ENCODE measurements at places on chromosomes 6 and 20. TPM values are rescaled to one million over a fixed set of nuclear protein-coding genes. Genes with fewer than 3 reads are reported as not detected.

OPN5 gene
- not detected for total RNA-seq

ADAM33 gene
- not detected for total RNA-seq

GJA1 gene
- not detected for total RNA-seq

TGM2 gene
- total RNA-seq = 333 TPM

HTR1E gene
- total RNA-seq = not detected

ZNF318 gene
- total RNA-seq = 14.9 TPM

KCNQ5 gene
- total RNA-seq = 0.20 TPM

PRPH2 gene
- total RNA-seq = not detected

MEI4 gene
- not detected for total RNA-seq

FAM83C gene
- not detected for total RNA-seq

SLC17A1 gene
- total RNA-seq = not detected

GRCh38 chr6:16723826-16724225 lies 37.4 kb downstream of the ATXN1 start:
- H3K4me3 ChIP-seq = no peak overlapping the region
- no peaks in the 10 kb centered on the region for H3K27me3 ChIP-seq
- peaks cover 28% of the 10 kb centered on the region for H3K4me1 ChIP-seq

- no peak overlapping the region for H3K4me3 ChIP-seq
- H3K36me3 ChIP-seq = no peaks in the 10 kb centered on the region
- H3K27ac ChIP-seq = no peak overlapping the region
- no peak for DNase-seq
These were observed 16.7 kb downstream of the HECA start for GRCh38 chr6:139151425-139152087.

DNA sequence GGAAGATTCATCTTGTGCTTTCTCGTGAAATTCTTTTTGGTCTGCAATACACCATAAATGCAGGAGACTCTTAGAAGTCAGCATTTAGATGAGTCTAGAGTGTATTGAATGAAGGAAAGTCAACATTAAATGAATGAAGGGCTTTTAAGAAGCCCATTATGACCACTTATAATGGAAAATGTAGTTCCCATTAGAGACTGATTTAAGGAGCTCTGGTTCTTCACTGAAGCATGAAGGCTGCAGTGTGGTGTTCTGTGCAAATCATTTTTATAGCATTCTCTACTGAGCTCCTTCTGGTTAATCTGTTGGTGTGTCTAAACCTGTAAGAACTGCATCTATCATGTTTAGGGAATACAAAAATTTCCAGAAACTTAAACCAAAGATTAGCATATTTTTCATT lies 19.7 kb downstream of the NCOA7 start:
- H3K4me1 ChIP-seq = peaks cover 28% of the 10 kb centered on the region
- H3K4me3 ChIP-seq = no peak overlapping the region

- H3K4me3 ChIP-seq = no peak overlapping the region
- H3K4me1 ChIP-seq = no peaks in the 10 kb centered on the region
- no peaks in the 10 kb centered on the region for H3K36me3 ChIP-seq
- no peak overlapping the region for H3K27ac ChIP-seq
- H3K27me3 ChIP-seq = peaks cover 67% of the 10 kb centered on the region
These were observed 4.4 kb downstream of the PPP1R16B start for GRCh38 chr20:38809942-38810341.

DNA sequence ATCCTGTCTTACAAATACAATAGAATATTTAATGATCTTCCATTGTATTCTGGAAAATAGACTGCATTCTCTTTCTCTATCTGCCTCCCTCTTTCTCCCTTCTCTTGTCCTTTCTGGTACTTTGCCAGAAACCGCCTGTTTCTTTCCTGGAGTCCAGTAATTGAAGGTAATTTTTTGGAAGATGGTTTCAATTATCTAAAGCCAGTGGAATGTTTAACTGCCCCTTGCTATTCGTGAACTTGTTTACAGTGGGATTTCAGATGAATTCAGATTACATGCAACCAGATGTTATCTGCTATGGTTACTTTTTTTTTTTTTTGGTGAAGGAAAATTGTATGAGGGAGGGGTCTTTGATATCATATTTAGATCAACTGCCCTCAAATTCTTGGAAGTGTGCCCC lies 655.5 kb upstream of the FLRT3 start:
- no peaks in the 10 kb centered on the region for H3K27me3 ChIP-seq
- no peaks in the 10 kb centered on the region for H3K36me3 ChIP-seq
- no peak overlapping the region for H3K4me3 ChIP-seq
- H3K27ac ChIP-seq = no peak overlapping the region

GRCh38 chr6:35642471-35643161 lies 46.1 kb downstream of the FKBP5 start:
- no peaks in the 10 kb centered on the region for H3K27me3 ChIP-seq
- H3K4me3 ChIP-seq = no peak overlapping the region
- H3K4me1 ChIP-seq = no peaks in the 10 kb centered on the region
- no peak for DNase-seq
- H3K27ac ChIP-seq = no peak overlapping the region

GRCh38 chr6:3384241-3385143 lies 72.4 kb downstream of the SLC22A23 start:
- H3K27ac ChIP-seq = 0 out of 2 replicates have a peak overlapping the region, but pooled peaks have one; percentile 64
- no peak for DNase-seq
- H3K4me3 ChIP-seq = no peak overlapping the region
- no peaks in the 10 kb centered on the region for H3K36me3 ChIP-seq
- H3K4me1 ChIP-seq = peaks cover 36% of the 10 kb centered on the region

DNA sequence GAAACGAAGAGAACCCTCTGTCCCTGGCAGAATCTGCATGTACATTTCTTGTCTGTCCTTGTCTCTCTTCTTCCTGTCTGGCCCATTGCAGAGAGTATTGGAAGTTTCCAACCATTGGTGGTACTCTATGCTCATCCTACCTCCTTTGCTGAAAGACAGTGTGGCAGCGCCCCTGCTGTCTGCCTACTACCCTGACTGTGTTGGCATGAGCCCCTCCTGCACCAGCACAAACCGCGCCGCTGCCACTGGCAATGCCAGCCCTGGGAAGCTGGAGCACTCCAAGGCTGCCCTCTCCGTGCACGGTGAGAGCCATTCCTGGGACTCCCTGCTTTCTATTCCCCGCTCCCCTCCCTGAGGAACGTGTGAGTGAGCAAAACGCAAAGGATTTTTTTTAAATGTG lies 32.5 kb downstream of the KDM1B start:
- no peak overlapping the region for H3K27ac ChIP-seq
- peaks cover 23% of the 10 kb centered on the region for H3K4me1 ChIP-seq
- no peaks in the 10 kb centered on the region for H3K36me3 ChIP-seq
- H3K27me3 ChIP-seq = no peaks in the 10 kb centered on the region
- no peak for DNase-seq

DNA sequence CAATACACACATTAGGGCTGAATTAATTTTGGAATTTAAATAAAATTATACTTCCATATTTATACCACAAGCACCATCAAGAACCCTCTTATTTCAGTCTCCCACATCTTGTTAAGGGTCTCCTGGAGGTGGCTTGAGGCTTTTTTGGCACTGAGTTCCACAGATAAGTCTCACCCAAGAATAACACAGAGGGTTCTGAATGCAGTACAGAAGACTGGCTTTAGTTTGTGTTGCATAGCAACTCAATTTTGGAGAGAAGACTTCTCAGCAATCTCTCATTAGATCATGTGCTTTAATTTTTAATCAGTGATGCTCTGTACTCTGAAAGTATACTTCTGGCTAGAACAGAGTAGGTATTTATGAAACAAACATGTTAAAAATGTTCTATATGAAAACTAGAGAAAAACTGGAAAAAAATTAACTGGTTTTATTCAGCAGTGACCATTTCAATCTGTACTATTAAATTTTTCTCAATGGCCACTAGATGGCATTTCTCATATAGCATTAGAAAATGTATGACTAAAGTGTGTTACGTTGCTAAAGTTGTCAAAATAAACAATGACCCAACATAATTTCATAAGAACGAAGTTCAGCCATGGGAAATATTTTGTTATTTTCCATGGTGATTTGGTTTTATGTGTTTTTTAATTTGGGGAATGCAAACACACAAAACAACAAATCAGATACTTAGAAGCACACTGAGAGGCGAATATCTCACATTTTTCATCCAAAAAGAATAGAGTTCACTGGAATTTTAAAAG lies 32.7 kb upstream of the MAP7 start:
- peaks cover 30% of the 10 kb centered on the region for H3K36me3 ChIP-seq
- no peak for DNase-seq
- H3K27me3 ChIP-seq = no peaks in the 10 kb centered on the region
- H3K4me1 ChIP-seq = peaks cover 25% of the 10 kb centered on the region
- H3K27ac ChIP-seq = peak overlapping the region; percentile 66

DNA sequence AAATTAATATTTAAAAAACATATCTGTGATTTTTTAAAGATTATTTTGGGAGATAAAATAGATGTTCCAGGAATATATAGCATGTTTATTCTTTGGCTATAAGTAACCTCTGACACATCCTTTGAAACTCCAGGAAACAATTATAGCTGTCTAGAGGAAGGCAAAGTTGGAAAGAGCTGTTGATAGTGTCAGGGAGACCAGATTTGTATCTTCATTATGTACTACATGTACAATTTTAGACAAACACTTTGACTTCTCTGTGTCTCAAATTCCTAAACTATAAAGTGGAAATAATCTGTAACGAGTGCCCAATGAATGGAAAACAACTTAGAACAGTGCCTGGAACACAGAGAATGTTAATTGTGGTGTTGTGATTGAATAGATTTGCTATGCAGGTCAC lies 25.6 kb upstream of the ADGRG6 start:
- no peaks in the 10 kb centered on the region for H3K27me3 ChIP-seq
- no peak for DNase-seq
- H3K4me1 ChIP-seq = peaks cover 26% of the 10 kb centered on the region
- no peak overlapping the region for H3K27ac ChIP-seq
- no peak overlapping the region for H3K4me3 ChIP-seq

GRCh38 chr20:20386192-20386591 lies 18.3 kb downstream of the INSM1 start:
- H3K27ac ChIP-seq = no peak overlapping the region
- no peaks in the 10 kb centered on the region for H3K4me1 ChIP-seq
- H3K27me3 ChIP-seq = no peaks in the 10 kb centered on the region
- no peak for DNase-seq

GRCh38 chr6:166949528-166950442 lies 6.6 kb downstream of the RNASET2 start:
- no peak for DNase-seq
- H3K4me3 ChIP-seq = no peak overlapping the region
- no peak overlapping the region for H3K27ac ChIP-seq
- H3K36me3 ChIP-seq = no peaks in the 10 kb centered on the region

GRCh38 chr6:134593887-134594286 lies 276.0 kb upstream of the SGK1 start:
- H3K4me1 ChIP-seq = peaks cover 15% of the 10 kb centered on the region
- H3K36me3 ChIP-seq = no peaks in the 10 kb centered on the region
- no peak overlapping the region for H3K27ac ChIP-seq

GRCh38 chr20:23291575-23292240 lies 58.9 kb upstream of the NXT1 start:
- no peaks in the 10 kb centered on the region for H3K36me3 ChIP-seq
- no peak for DNase-seq
- no peak overlapping the region for H3K4me3 ChIP-seq
- no peak overlapping the region for H3K27ac ChIP-seq
- H3K4me1 ChIP-seq = no peaks in the 10 kb centered on the region
- peaks cover 17% of the 10 kb centered on the region for H3K27me3 ChIP-seq

DNA sequence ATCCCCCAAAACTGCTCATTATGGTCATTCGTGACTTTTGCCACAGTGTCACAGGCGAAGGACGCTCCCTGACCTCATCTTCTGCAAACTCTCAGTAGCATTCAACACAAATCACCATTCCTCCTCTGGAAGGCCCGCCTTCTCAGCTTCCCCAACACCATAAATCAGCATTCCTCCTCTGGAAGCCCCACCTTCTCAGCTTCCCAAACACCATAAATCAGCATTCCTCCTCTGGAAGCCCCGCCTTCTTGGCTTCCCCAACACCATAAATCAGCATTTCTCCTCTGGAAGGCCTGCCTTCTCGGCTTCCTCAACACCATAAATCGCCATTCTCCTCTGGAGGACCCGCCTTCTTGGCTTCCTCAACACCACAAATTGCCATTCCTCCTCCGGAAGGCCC lies 288.0 kb upstream of the AGPAT4 start:
- H3K27me3 ChIP-seq = peaks cover 11% of the 10 kb centered on the region
- no peak overlapping the region for H3K27ac ChIP-seq
- no peak for DNase-seq

DNA sequence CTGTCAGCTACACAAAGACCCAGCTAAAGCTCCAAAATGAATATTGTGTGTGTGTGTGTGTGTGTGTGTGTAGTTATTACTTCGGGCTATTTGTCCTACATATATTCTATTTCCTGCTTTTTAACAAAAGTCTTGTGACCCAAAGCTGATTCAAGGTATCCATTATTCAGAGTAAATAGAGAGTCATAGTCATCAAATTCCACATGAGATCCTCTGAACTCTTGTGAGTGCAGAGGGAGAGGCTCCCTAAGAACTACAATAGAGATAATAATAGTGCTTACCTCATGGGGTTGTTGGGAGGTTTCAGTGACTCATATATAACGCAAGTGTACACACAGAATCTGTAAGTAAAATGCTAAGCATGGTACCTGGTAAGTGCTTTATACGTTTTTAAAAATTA lies 95.6 kb upstream of the SHLD1 start:
- peak overlapping the region; percentile 94 for H3K27ac ChIP-seq
- DNase-seq = peak; percentile 99
- H3K36me3 ChIP-seq = no peaks in the 10 kb centered on the region
- H3K4me1 ChIP-seq = peaks cover 72% of the 10 kb centered on the region
- H3K4me3 ChIP-seq = no peak overlapping the region

DNA sequence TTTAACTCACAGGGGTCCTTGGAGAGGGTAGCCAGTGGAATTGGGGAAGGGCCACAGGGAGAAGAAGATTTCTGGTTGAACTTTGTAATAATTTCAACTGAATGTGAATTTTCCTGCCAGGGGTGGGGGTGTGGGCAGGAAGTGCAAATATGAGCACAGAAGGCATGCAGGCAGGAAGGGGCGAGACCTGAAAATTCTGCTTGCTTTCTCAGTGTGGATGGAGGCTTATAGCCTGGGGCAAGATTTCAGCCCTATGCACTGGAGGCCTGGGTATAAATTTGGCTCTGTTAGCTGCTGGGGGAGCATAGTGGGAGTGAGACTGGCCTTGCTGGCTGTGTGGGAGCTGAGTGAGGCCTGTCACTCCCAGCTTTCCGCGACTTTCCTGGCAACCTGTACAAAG lies 54.4 kb downstream of the PERP start:
- peak; percentile 21 for DNase-seq
- no peak overlapping the region for H3K27ac ChIP-seq
- H3K27me3 ChIP-seq = no peaks in the 10 kb centered on the region
- no peaks in the 10 kb centered on the region for H3K36me3 ChIP-seq

- H3K27ac ChIP-seq = no peak overlapping the region
- H3K27me3 ChIP-seq = no peaks in the 10 kb centered on the region
- no peak for DNase-seq
- no peaks in the 10 kb centered on the region for H3K36me3 ChIP-seq
- no peak overlapping the region for H3K4me3 ChIP-seq
These were observed 11.4 kb upstream of the TAF8 start for GRCh38 chr6:42038811-42039408.

DNA sequence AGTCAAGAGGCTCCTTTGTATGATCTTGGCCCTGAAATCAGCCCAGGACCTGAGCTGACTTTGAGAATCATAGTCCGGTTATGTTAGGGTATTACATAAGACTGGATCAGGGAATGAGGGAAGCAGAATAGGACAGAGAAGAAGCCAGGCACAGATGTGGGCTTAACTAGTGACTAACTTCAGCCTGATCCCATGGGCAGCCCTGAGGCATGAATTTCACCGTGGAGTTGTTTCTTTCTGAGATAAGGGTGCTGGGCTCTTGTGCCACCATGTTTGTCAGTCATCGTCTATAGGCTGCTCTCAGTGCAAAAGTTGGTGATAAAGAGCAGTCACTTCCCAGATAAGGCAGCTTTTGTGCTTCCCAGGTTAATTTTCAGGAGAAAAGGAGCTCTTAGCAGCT lies 544.7 kb upstream of the SPTLC3 start:
- H3K4me3 ChIP-seq = no peak overlapping the region
- H3K4me1 ChIP-seq = no peaks in the 10 kb centered on the region
- no peaks in the 10 kb centered on the region for H3K27me3 ChIP-seq
- DNase-seq = no peak
- no peaks in the 10 kb centered on the region for H3K36me3 ChIP-seq

Data from PC-9 (cell line).